ENCODE measurements at places on chromosomes 6 and 20.

GRCh38 chr20:8148501-8148900 is 16.4 kb downstream of the PLCB1 start:
- no peak for DNase-seq

DNA sequence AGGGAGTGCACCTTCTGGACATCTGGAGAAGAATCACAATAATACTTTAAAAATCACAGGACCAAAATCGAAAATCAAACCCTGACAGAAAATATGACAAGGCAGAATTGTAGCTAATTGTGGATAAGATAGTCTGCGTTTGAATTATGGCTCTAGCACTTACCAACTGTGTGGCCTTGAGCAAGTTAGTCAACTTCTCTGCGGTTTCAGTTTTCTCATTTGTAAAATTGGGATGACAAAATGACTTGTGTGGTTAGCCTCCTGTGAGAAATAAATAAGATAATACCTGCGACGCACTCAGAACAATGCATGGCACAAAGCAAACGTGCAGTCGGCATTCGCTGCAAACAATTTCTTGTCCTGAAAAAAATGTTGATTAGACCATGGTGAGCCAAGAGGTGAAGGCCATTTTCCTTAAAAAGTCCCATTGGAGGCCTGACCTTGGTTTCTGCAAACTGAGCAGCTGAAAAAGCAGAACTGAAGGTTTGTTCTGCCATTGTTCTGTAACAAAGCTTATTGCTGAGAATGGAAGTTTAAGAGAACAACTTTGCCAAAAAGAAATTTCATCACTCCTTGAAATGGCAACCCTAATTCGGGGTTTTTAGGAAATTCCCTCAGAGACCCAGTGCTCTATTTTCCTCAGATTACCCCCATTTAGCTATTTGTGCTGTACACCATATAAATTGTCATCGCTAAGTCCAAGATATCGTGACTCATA is 266.3 kb downstream of the ERMARD start:
- no peak for DNase-seq

DNA sequence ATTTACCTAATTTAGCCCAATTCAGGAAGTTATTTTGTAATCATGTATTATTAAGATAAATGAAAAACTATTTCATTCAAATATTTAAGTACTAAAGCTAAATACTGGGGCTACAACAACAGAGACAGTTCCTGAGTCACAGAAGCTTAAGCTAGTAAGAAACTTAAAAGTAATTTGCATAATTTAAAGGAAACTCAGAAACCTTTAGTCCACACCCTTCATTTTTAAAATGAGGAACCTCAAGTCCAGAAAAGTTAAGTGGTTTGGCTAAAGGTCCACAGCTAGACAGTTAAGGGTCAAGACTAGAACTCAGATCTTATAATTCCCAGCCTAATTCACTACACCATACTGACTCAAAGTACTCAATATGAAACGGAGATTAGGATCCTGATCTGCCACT is 7.2 kb downstream of the LMBRD1 start:
- DNase-seq: no peak

- DNase-seq: no peak
Measured at GRCh38 chr20:34538671-34539123, 19.8 kb upstream of the MAP1LC3A start.

GRCh38 chr6:137978252-137978896 is 111.3 kb downstream of the TNFAIP3 start:
- DNase-seq: no peak

GRCh38 chr6:122753688-122754056 is 25.8 kb upstream of the FABP7 start:
- no peak for DNase-seq

DNA sequence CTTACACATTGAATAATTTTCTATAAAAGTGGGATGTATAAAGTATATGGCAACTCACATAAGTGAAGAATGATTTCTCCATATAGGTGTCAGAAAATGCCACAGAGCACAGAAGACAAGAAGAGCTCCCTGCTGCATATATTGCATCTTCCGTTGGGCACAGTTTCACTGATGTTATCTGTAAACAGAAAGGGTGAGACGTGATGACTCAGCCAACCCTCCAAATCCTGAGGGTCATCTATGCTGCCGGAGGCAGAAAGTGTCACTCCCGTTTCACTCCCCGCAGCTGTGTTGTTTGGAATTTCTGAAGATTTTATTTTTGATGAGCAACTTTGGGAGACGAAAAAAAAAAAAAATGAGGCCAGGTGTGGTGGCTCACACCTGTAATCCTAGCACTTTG is 644.1 kb downstream of the C6orf118 start:
- DNase-seq: no peak

DNA sequence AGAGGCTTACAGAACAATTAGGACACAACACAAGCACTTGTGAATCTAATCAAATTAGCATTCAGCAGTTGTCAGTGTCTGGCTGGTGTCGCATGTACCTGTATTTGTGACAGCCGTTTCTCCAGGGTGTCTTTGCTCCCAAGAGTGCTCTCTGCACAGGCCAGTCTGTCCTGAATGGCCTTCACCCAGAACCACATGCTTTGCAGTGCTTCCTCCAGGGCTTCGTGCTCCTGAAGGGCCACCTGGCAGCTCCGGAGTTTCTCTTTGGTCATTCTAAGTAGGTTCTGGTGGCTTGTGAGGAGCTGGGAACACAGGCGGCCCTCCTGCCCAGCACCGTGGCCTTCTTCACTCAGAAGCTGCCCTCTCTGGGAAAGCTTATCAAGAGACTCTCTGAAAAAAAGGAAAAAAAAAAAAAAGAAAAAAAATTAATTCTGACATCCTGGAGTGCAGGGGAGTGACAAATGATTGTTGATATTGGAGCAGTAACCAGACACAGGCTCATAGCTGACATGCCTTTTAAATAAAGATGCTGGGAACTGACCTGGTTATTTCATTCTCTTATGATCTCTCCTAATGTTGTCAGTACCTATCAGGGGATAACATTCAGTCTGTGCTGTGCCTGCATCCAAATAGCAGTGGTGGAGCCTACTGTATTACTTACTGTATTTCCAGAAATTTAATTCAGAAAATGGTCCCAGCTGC is 245.8 kb downstream of the SYNE1 start:
- DNase-seq: no peak
